Right lung (tissue), 10 donors: ENCODE measurements at places on chromosomes 12 and 14. TPM values are rescaled to one million over a fixed set of nuclear protein-coding genes. Genes with fewer than 3 reads are reported as not detected.

GRCh38 chr12:90207799-90208198 lies 499.2 kb upstream of the ATP2B1 start:
- no peak for DNase-seq

- no peak for DNase-seq
These were observed 645 bp upstream of the KLHDC1 start for GRCh38 chr14:49692193-49692757.

DNA sequence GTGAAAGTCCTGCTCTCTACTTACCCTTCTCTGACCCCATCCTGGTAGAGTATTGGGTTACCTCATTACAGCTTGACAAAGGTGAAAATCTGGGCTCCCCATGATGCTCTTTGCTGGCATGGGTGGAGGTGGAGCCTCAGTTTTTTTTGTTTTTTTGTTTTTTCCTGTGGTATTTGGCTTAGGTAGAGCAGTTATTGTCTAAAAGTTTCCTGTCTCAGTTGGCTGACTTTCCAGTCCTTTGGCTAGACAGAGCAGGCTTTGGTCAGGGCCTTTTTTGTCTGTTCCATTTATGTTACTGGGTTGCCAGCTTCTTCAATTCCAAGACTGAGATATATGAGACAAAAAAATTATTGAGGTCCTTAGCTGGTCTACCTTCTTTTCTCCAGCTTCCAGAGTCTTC lies 163.4 kb downstream of the GALC start:
- no peak for DNase-seq

- DNase-seq: no peak
These were observed 89.8 kb downstream of the BTG1 start for GRCh38 chr12:92055877-92056276.

- no peak for DNase-seq
These were observed 19.7 kb upstream of the VSX2 start for GRCh38 chr14:74219277-74220205.

GRCh38 chr12:20099395-20100183 lies 268.7 kb upstream of the PDE3A start:
- DNase-seq: no peak

DNA sequence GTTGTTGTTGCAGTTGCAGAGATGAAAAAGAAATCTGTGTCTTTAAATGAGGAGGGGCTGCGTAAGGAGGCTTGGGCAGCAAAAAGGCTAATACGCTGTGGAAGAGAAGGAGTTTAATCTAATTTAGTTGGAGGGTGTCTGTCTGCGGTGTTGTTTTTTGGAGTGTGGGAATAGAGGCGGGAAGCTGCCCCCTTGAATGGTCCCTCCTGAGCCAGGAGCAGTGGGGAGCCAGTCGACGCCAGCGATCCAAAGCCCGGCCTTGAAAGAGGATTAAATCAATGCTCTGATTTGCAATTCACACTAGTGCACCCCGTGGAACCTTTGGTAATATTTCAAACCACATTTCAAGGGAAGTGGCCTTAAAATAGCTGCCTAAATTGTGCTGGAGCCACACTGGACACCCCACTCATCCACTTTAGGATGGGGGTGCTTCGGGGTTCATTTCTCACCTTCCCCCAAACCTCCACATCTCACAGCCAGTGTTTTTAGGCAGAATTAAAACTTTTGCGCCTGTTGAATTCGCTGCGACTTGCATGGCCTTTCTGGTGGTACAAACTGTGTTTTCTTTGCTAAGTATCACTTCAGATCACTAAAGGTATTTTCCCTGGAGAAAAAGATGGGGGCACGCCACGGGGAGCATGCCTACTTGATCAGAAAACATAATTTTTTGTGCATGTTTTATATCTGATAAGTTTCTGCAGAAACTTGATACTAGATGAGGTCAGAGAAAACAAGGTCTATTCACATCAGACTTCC lies 4.1 kb upstream of the FZD10 start:
- DNase-seq: no peak

DNA sequence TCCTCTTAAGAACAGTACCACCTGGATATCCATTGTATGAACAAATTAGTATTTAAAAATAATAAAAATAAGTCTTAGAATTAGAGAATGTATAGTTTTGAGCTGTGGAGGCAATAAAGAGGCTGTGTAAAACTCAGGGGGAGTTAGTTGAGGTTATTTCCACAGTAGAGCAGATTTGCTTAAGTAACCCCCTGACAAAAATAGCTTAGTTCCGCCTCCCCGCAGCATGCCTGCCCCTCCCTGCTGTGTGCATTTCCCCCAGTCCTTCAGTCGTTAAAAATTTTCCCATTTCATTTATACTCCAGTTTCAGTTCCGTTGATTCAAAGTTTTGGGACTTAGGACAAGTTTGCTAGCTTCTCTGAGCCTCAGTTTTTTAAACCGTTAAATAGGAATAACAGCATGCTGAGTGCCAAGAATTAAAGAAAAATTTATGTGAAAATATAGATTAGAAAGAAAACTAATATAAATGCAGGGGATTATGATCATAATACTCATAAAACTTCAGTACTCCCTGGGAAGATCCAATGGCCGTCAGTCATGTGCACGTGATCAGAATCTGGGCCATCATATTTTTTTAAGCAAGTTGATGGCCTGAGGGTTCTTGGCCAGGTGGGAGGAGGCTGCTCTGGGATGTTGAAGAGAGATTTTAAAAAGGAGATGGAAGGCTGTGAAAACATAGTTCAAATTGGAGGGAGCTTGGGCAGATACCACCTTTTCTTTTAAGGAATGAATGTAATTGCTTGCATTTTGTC lies 14.5 kb upstream of the SLC38A2 start:
- DNase-seq: no peak

- no peak for DNase-seq
These were observed 12.5 kb upstream of the KRT80 start for GRCh38 chr12:52204095-52204930.

DNA sequence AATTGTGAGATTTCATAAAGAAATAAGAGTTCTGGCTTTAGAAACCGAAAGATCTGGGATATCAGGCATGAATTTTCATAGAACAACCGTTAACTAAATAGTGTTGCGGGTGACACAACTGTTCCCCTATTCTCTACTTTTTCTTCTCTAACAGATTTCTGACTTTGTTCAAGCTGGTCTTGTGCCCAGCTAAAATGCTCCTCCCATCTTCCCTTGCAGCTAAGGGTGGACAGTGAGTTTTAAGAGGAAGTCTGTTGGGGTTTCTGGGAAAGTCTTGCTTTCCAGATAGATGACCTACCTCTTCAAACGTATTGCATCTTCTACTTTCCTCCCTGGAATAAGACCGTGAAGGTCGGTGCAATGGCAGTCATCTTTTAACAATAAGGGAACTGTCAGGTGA lies 18.7 kb downstream of the CCDC63 start:
- no peak for DNase-seq

DNA sequence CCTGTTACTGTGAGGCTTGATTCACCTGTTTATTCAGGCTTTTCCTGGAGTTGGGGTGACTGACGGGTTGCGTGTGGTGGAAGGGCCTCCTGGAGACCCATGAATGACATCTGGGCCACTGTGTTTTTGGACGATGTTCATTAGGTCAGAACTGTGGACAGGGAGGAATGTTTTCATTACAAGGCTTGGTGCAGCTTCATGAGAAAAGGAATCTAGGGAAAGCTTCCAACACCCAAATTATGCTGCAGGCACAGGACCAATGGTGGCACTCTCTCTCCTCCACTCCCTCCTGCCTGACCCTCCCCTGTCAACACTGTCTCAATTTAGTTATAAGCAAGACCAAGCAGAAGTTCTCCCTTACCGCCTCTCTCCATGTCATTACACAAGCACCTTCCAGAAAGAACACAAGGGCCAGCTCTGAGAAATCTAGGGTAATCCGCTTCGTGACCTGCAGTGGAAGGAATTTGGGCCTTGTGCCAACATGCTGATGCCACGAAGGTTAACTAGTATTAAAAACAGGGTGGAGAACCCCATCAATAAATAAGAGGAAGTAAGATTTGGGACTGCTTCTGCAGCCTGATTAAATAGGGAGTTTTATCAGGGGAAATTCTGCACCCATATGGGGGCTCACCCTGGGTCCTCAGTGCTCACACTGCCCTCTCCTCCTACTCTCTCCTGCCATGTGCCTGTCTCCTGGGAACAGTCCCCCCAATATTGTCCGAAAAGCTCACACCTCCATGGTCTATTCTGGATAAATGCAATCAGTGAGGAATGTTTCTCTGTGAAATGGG lies 200.3 kb downstream of the KTN1 start:
- peak; percentile 14 for DNase-seq

DNA sequence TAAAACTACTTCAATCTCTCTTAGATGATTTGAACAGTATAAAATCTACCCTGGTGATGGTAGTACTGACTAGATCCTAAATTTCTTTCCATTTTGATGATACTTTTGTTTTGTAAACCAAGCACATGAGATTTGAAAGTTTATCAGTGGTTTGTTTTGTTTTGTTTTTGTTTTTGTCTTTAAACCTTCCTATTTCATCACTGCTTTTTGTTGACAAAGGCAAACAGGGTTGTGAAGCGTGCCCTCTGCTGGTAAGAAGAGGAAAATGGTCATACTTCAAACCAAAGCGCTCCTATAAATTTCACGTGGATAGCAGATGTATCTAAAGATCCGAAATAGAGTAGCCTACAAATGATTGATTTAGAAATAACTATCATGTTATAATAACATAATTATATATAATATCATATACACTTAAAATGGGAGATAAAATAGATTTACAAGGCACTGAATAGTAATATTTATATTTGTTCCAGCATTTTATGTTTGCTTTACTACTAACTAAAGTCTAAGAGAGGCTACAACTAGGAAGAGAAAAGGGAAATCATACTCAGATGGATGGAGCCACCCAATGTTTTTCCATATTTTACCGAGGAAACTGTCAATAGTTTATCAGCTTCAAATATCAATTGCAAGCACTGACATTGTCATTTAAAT lies 254.0 kb upstream of the USP15 start:
- no peak for DNase-seq

GRCh38 chr12:114666746-114667668 lies 17.0 kb downstream of the TBX3 start:
- DNase-seq: no peak

- DNase-seq: no peak
These were observed 177.1 kb downstream of the CACNA1C start for GRCh38 chr12:2229661-2230539.

- DNase-seq: no peak
These were observed 40.7 kb downstream of the OTOGL start for GRCh38 chr12:80140005-80140404.

- DNase-seq: peak; percentile 21
These were observed 196.6 kb downstream of the GLT1D1 start for GRCh38 chr12:129049917-129050316.

DNA sequence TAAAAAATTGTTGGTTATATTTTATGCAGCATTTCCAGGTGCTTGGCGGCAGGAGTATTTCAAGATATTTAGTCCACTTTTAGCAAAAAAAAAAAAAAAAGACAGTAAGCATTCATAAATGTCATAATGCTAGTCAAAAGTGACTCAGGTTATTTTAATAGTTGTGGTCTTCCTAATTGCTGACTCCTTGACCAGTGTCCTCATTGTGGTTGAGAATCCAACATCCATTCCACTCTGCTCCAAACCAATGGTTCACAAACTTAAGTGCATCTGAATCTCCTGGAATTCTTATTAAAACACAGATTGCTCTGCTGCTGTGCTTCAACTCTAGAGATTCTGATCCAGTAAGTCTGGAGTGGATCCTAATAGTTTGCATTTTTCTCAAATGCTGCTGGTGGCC lies 71.4 kb downstream of the AKAP6 start:
- DNase-seq: no peak

DNA sequence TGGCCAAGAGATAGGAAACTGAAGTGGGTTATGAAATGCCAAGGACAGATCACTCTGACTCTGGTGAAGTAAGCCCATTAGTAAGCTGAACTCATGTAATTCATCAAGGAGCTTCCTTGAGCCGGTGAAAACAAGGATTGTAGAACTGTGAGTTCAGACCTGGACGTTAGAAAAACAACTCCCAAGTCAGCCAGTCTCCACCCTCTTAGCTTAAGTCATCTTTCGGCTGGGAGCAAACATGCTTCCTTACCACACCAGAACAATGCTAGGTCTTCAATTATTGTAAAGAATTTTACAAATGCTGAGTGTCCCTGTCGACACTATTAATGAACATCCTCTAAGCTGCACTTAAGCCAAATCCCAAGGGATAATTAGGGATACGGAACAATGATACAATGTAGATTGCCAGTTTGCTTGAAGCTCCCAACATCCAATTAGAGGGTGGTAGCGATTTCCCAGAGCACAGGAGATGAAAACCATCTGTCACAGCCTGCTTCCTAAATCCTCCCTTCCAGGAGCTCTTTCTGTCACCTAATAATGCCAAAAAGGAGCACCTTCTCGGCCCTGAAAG lies 45.7 kb upstream of the VASH1 start:
- DNase-seq: no peak

DNA sequence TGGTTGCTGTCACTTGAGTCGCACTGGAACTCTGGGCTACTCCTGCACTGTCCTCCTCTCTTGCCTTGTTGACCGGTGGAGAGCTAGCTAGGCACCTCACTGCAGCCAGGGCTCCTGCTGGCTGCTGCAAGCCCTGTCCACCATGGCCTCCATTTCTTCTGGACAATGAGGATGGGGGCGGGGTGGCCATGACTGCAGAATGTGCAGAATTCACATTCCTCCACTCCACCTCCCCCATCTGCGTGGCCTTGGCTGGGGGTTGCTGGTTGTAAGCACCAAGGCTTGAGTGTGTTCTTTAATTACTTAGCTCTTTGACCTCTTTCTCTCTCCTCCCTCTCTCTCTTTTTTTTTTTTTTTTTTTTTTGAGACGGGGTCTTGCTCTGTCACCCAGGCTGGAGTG lies 248.5 kb downstream of the PCNX1 start:
- DNase-seq: no peak

DNA sequence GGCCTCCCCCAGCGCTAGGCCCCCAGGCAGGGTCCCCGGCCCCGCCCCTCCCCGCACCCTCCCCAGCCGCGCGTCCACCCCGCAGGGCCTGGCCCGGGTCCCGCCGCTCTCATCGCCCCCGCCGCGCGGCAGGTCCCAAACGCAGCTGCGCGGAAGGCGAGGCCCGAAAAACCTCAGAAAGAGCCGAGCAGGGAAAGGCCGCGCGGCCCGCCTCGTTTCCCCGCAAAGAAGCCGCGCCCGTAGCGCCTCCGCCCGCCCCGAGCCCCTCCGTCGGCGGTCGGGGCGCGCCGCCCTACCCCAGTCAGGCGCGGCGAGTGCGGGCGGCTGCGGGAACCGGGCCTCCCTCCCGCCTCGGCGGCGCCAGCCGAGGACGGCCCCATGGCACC lies 324 bp downstream of the POLE start:
- DNase-seq: no peak

- DNase-seq: no peak
These were observed 4.5 kb downstream of the HOXC10 start for GRCh38 chr12:53989227-53990113.

DNA sequence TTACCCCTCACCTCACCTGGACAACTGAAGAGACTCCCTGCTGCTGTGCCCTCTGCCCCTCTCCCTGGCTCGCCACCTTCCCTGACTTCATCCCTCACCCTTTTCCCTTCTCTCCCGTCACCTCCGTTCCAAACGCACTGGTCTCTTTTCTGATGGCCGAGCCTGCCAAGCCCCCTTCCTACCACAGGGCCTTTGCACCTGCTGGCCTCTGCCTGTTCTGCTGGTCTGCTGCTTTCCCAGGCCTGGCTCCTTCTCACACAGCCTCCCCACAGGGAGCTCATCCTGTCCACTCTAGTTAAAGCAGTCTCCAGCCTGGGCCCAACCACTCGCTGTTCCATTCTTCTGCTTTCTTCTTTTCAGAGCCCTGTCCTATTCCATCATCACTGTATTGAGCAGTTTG lies 34.6 kb downstream of the RBM19 start:
- no peak for DNase-seq

GRCh38 chr12:2003676-2004112 lies 563 bp downstream of the DCP1B start:
- DNase-seq: no peak

DAO gene
- not detected for polyA plus RNA-seq

OR4E2 gene
- not detected for polyA plus RNA-seq

ENDOU gene
- 0.24 TPM for polyA plus RNA-seq

WSCD2 gene
- polyA plus RNA-seq: 0.80 TPM

NTF3 gene
- polyA plus RNA-seq: 2.4 TPM

KRT73 gene
- not detected for polyA plus RNA-seq
